ENCODE measurements at places on chromosomes 7 and 10.
A peak's percentile ranks its signal among the peaks of the same experiment; 100 is the strongest.

DNA sequence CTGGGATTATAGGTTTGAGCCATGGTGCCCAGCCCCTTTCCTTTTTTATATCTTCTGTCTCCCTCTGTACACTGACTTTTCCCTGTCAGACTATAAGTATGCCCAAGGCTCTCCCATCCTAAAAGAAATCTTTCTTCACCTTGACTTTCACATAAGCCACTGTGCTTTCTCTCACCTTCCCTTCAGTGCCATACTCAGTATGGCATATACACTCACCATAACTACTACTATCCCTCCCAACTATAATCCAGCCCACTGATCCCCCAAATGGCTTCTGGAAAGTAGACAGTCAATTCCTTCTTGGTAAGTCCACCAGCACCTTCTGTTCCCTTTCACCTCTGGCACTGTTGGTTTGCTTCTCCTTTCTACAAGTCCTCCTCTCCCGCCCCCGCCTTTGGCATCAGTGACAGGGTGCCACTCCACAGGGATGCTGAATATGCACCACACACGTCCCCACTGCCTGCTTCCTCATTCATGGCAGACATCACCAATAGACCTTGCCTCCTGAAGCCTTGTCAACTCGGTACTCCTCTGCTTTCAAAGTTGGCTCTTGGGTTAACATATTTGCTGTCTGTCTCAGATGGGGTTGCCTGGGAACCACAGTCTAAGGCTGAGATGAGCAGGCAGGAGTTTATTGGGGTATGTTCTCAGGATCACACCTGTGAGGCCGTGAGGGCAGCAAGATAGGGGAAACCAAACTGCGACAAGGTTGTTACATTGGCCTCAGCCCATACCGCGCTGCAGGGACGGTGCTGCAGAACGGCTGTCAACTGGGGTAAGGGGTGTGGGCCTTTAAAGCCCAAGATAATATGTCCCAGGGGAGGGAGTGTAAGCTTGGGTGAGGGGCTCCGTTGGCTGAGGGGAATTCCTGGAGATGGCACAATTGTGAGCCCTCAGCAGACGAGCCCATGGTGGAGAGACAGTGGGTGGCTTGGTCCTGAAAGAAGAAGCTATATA is 7.2 kb upstream of the PSAP start:
- DNase-seq, result no peak

- no peak for DNase-seq
Observed at GRCh38 chr10:129514568-129515451, 47.8 kb downstream of the MGMT start.

- no peak for DNase-seq
Observed at GRCh38 chr7:69813637-69814240, 215.5 kb downstream of the AUTS2 start.

DNA sequence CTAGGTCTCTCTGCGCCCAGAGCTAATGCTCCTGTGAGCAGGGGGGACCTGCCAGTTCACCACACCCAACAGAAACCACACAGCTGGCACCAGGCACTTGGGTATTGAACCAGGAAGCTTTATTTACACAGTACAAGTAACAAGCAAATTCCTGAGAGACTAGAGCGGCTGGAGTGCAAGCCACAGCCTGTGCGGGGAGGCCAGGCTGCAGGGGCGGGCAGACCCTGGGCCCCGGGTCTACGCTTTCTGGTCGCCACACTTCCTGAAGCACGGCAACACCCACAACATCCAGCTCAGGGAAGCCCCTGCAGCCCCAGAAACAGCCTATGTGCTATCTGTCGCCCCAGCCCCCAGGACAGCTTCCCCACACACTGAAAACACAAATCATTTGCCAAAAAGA is 125.0 kb downstream of the FAM53B start:
- no peak for DNase-seq

DNA sequence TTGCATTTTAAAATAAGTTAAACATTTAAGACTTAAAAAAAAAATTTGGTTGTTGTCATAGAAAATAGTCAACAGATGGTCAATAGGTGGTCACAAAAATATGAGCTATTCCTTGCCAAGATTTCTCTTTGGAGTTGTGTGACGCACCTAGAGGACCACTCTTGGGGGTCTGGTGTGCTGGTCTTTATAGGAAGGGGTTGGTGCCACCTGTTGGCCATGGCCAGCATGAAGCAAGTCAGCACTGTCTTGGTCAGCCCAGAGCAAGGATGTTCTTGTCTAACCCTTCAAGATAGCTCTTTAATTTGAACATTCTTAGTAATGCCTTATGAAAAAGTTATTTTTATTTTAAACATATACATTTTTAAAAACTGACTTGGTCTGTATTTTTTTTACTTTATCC is 267.9 kb upstream of the CNTNAP2 start:
- peak; percentile 1 for DNase-seq

GRCh38 chr7:44064791-44065430 is 456 bp downstream of the PGAM2 start:
- DNase-seq, result no peak

DNA sequence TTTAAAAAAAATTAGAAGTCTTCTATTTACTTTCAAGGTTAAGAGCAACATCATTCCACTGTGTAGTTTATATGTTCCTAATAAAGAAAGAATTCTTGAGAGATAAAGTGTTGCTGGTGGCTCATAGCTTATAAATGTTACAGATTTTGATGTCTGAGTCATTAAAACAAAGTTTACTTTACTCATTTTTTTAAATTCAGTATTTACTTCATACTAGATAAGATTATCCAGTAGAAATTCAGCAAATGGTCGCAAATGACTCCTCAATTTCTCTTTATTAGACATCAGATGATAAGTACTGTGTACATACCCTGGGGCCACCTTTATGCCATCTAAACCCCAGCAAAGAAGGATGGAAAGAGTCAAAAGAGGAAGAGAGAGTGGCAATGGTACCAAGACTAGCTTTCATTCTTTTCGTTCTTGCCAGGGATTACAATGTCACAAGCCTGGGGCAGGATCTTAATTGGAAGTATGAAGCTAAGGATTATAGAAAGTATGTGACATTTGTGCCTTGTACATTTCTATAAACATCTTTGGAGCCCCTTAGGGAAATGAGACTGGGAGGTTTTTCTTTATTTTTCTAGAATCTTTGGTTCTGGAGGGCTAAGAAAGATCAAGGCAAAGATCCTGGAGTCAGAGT is 206.1 kb downstream of the CHRM2 start:
- peak; percentile 86 for DNase-seq

Data from HCEC 1CT (cell line).